ENCODE measurements at places on chromosomes 5 and 9. TPM values are rescaled to one million over a fixed set of nuclear protein-coding genes. Genes with fewer than 3 reads are reported as not detected.

Gene ACSL6
- 3.2 TPM for total RNA-seq

Gene PDZD2
- 25.6 TPM for total RNA-seq

Gene NTRK2
- total RNA-seq = 15.9 TPM

Gene PRRX2
- 0.82 TPM for total RNA-seq

Gene ENTREP1
- total RNA-seq = 1.5 TPM

Gene MYMK
- not detected for total RNA-seq

Gene OR1Q1
- total RNA-seq = not detected

Gene ZBTB34
- 8.2 TPM for total RNA-seq

Gene C6
- total RNA-seq = 0.57 TPM

Gene SH3TC2
- 3.2 TPM for total RNA-seq

Gene ST8SIA4
- 4.4 TPM for total RNA-seq

Gene OBP2B
- not detected for total RNA-seq

Gene GMCL2
- total RNA-seq = not detected

Gene ABCA1
- total RNA-seq = 32.8 TPM

Gene OGN
- total RNA-seq = 4.6 TPM

Gene ADRA1B
- 1.3 TPM for total RNA-seq

Gene NTNG2
- total RNA-seq = 0.95 TPM

Gene PCDH1
- 80.9 TPM for total RNA-seq

Gene FOXE1
- 14.2 TPM for total RNA-seq

Gene FCN1
- total RNA-seq = 0.22 TPM

Gene ZFP62
- 25.3 TPM for total RNA-seq

Gene SCGB3A2
- total RNA-seq = not detected

Gene PCDH12
- total RNA-seq = 0.19 TPM

Gene TMEM174
- total RNA-seq = not detected

Gene STC2
- 2.2 TPM for total RNA-seq

Gene COL5A1
- 6.7 TPM for total RNA-seq

Gene LECT2
- total RNA-seq = not detected

Gene KIAA0825
- total RNA-seq = 1.8 TPM

Gene MEIKIN
- not detected for total RNA-seq

Gene TNC
- total RNA-seq = 40.1 TPM

Gene GAPT
- not detected for total RNA-seq

Gene FBN2
- 2.4 TPM for total RNA-seq

Gene WDR38
- total RNA-seq = not detected

Gene LCN9
- not detected for total RNA-seq

Gene NME5
- 3.0 TPM for total RNA-seq

Gene SPATA31D4
- total RNA-seq = not detected

Gene ADGRD2
- not detected for total RNA-seq

Gene HTR1A
- not detected for total RNA-seq

Gene SLCO6A1
- not detected for total RNA-seq

Gene CTSV
- total RNA-seq = 3.8 TPM

Gene SHOC1
- total RNA-seq = 0.15 TPM

Gene C9orf50
- total RNA-seq = not detected

Gene HTR4
- not detected for total RNA-seq

Gene ZNF366
- total RNA-seq = 2.9 TPM

Gene SMU1
- 12.6 TPM for total RNA-seq

Gene TRPM3
- under 0.01 TPM for total RNA-seq

Gene OTP
- not detected for total RNA-seq

Gene UGT3A2
- not detected for total RNA-seq

All from esophagus squamous epithelium (tissue), 5 donors.